ENCODE measurements at places on chromosomes 6 and 20.

DNA sequence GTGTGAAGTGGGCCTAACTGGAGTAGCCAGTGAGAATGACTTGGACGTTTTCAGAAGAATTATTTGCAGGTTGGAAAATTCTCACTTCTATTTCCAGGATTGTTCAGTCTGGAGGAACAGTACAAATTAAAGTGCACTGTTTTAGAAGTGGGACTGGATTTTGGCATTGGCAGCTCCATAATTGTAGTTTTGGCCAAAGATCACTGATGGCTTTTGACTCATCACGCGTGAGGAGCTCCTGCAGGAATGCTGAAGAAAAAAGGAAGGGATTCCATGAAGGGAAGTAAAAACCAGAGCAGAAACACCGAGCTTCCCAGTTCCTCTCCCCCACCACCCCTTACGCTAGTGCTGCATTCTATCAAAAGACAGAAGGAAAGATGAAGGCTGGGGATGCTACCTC lies 103.5 kb downstream of the JARID2 start:
- DNase-seq: no peak

- no peak for DNase-seq
These were observed 63.0 kb downstream of the CD83 start for GRCh38 chr6:14180609-14181008.

- DNase-seq: no peak
These were observed 39.6 kb downstream of the ESR1 start for GRCh38 chr6:151847064-151847463.

DNA sequence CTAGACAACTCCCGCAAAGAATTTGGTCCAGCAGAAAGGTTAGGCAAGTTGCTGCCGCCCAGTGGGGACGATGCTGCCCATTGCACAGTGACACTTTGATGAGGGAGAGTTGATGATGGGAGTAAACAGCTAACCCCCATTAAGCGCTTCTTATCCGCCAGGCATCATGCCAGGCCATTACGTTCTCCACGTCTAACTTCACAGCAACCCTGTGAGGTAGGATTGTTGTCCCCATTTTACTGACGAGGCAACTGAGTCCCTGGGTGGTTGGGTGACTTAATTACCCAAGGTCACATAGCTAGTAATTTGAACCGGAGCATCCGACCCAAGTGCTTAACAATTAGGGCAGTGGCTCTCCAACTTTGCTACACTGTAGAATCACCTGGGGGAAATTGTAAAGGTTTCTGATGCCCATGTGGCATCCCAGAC lies 738 bp downstream of the RALGAPB start:
- no peak for DNase-seq

GRCh38 chr6:16632101-16632500 lies 129.2 kb downstream of the ATXN1 start:
- DNase-seq: no peak

GRCh38 chr20:31572042-31572700 lies 32.9 kb upstream of the ID1 start:
- DNase-seq: no peak

GRCh38 chr6:128025478-128025877 lies 124.6 kb upstream of the THEMIS start:
- DNase-seq: no peak

GRCh38 chr20:31833130-31833930 lies 12.1 kb downstream of the FOXS1 start:
- DNase-seq: no peak

- no peak for DNase-seq
These were observed 115.7 kb upstream of the IFNGR1 start for GRCh38 chr6:137334884-137335283.

- no peak for DNase-seq
These were observed 7.6 kb downstream of the TREM1 start for GRCh38 chr6:41278699-41279405.

DNA sequence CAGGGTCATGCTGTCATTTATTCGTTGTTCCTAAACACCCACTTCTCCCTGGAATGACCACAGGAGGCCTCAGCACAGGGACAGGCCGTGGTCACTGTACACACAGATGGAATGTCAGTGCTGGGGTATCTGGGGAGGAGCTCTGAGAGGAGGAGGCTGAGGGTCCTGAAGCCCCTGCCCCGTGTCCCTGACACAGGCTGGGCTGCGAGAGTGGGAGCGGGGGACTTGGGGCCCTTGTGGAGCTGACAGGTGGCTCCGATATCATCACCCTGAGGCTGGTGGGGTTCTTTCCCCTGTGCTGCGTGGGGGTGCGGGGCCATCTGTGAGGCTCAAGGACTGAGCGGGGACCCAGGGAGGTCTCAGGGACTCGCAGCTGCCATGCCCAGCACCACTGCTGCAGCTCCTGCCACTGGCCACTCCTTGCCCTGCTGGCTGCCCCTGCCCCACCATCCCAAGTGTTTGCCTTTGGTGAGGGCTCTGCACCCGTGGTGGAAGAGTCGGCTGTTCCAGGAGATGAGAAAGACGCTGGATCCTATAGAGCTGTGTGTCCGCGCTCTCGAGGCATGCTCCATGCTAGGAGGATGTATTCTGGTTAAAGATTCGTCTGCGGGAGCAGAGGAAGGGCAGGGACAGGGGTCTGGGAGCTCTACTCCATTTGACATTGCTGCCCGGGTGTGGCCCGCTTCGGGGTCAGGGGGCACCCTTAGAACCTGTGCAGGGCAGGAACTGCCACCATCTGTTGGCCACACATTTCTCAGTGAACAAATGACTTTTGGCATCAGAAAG lies 18.9 kb downstream of the NPEPL1 start:
- no peak for DNase-seq

DNA sequence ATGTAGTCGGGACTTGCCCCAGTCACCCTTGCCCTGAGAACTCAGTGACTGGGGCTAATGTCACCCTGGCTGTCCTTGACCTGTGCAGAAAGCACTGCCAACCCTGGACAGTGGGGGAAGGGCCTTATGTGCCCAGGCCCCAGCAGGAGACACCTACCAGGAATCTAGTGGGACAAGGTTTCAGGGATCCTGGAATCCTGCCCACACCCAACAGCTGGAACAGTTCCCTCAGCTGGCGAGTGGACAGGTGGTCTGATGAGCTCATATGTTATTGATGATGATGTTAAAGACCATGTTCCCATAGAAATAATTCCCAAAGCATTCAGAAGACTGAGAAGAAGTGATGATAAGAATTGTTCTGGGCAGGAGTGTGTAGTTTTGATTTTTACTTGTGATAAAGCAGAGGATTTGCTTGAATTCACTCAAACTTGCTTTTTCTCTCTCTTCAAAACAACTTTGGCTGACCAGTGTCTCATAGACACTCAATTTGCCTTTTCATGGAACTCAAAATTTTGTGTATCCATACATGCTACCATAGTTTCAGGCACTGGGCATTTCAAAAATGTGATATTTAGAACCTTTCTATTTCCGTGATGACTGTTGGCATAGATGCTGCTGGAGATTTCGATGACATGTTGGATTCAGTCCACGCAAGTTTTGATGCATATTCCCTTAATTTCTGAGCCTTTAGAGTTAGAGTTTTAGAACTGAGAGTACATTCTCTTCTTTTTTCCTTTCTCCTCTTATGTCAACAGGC lies 79.3 kb downstream of the SLC22A3 start:
- DNase-seq: no peak

DNA sequence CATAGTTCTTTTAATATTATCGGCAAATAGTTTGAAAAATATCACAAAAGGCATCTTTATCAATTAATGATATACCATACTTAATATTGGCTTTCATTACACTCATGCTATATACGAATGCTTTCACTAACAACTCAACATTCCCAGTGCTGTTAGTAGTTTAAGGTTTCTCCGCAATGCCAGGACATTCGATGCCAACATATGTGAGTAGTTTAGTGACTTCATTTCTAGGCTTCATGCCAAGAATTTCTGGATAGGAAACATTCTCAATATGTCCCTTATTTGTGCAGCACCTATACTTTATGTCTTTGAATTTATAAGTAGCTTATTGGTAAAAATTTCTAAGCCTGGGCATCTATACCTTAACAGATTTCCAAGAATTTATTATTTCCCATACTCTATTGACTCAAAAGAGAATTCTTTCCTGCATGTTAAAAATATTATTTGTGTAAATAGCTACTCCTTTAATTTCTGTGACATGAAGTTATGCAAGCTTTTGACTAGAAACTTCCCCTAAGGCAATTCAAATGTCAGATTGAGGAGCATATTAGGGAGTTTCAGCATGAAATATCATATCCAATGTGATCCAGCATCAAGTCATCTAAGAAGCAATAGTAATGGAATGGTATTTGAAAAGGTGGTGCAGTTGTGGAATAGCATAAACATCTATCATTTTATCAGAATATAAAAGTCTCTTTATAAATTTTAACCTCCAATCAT lies 236.0 kb upstream of the STXBP5 start:
- no peak for DNase-seq

GRCh38 chr6:2968600-2969135 lies 2.7 kb downstream of the SERPINB6 start:
- no peak for DNase-seq

DNA sequence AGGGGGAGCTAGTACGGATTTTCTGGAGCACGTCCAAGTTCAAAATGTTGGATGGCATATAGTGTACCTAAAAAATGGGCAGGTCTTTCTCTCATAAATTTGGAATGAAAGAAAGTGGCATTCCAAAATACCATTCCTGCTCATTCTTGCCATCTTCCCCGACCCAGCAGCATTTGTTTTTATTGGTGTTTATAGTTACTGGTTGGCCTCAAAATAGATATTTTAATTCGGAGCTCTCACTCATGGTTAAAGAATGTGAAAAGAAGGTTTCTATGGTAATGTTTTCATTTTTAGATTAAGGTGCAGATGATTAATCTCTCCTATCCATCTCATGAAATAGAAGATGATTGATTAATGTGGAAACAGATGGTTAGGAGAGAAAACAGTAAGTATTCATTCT lies 204.5 kb downstream of the HIVEP2 start:
- no peak for DNase-seq

GRCh38 chr20:44609006-44609515 lies 26.7 kb downstream of the PKIG start:
- no peak for DNase-seq

DNA sequence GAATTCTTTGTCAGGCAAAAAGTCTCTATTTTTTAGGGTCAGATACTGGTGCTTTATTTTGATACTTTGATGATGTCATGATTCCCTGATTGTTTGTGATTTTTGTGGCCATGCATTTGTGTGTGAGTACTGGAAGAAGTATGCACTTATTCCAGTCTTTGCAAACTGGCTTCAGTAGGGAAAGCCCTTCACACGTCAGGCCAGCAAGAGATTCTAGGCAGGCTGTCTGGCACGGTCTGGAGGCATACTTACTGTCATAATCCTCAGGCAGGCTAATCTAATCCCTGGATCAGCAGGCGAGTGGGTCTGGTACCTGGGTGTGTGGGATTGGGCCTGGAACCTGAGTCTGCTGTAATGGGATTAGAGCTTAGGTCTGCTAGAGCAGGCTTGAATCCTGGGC lies 391.8 kb upstream of the MMS22L start:
- DNase-seq: no peak

DNA sequence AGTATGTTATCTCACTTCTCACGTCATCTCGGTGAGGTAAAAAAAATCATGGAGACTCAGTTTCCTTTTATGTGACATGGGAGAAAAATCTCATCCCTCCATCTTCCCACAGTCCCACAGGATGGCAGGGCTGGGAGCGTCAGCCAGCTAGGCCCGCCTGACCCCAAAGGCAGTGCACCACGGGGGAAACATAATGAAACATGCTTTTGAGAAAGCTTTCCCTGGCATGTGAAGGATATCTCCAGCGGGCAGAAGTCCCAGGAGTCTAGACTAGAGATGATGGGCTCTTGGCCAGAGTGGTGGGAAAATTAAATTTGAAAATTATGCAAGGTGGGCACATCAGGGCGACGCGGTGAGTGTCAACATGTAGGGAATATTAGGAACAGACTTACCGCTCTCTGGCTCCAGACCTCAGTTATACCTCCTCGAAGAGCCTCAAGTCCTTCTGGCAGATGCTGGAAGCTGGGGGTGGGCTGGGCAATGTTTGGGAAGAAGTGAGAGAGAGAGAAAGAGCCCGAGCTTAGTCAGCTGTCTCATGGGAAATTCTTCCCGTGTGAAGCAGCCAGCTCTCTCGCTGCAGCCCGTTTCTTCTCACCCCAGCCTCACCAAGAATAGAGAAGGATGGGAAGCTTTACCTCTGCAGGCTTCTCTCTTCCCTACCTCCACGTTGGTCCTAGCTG lies 52.3 kb downstream of the MOCS1 start:
- no peak for DNase-seq

DNA sequence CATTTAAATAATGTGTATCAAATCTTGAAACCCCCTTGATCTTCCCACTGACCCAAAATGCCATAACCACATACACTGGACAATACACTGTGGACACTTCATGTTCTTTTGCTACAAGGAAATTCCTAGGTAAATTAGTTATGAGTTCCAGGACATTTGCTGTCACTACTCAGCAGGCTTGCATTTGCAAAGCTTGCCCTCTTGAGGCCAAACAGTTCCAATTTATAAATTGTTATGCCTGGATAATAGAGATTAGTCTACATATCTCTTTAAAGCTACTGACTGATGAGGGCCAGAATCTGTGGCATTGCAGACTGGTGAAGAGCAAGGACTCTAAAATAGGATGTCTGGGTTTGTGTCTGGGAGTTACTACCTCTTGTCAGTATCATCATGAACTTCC lies 17.4 kb upstream of the RAB32 start:
- no peak for DNase-seq

GRCh38 chr6:149831308-149831820 lies 32.8 kb downstream of the LRP11 start:
- DNase-seq: peak; percentile 57

- no peak for DNase-seq
These were observed 69.5 kb downstream of the LYRM4 start for GRCh38 chr6:5191222-5191621.

DNA sequence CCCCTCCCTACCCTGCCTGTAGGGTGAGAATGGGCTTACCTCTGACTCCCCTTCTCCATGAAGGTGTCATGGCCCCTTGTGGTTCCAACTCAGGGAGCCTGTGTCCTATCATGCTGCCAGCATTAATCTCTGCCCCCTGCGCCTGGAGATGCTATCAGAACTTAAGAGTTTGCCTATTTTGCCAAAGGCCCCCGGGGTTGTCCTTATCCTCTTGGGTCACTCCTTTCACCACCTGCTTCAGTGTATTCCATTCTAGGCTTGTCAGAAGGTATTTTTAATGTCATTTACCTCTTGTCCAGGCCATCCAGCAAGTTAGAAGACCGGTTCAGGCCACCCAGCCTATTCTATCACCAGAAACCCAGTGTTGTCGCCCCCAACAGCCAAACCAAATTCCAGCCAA lies 10.5 kb downstream of the RRBP1 start:
- no peak for DNase-seq

- no peak for DNase-seq
These were observed 4.1 kb downstream of the DUSP15 start for GRCh38 chr20:31866221-31866620.

DNA sequence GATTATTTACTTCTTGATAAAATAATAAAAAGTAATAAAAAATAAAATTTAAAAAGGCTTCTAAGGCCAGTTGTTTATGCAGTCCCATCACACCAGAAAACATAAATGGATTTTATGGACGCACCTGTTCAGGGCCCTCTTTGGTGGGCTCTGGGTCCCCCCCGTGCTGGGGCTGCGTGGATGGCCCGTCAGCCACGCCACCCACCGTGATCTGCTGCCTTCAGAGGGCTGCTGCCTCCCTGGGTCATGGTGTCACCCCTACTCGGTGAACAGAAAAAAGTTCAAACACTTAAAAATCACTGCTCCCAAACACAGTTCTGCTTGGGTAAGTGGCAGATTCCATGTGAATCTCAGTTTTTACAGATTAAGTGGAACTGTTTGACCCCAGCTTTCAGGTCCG lies 447.6 kb upstream of the AGPAT4 start:
- no peak for DNase-seq

GRCh38 chr20:62928246-62928939 lies 2.1 kb upstream of the DIDO1 start:
- DNase-seq: no peak

Measured in breast epithelium (tissue), 4 donors.